Epithelial cell of umbilical artery (primary cell): ENCODE measurements at places on chromosomes 12 and 14. TPM values are rescaled to one million over a fixed set of nuclear protein-coding genes. Genes with fewer than 3 reads are reported as not detected.

The CLEC14A gene
- 535 and 540 TPM in 2 replicates for total RNA-seq

The PTGER2 gene
- total RNA-seq: under 0.01 and 0.76 TPM in 2 replicates

The RTL1 gene
- total RNA-seq: not detected in 2 replicates

The MPHOSPH9 gene
- total RNA-seq: 42.2 and 69.3 TPM in 2 replicates

The TM9SF1 gene
- total RNA-seq: 48.7 and 71.6 TPM in 2 replicates

The OLR1 gene
- not detected in 2 replicates for total RNA-seq

The KRT75 gene
- total RNA-seq: under 0.01 and 2.6 TPM in 2 replicates

The C14orf180 gene
- total RNA-seq: not detected in 2 replicates

The LALBA gene
- total RNA-seq: not detected in 2 replicates

The MUCL1 gene
- total RNA-seq: not detected in 2 replicates

The GDF3 gene
- total RNA-seq: 0.15 TPM in 1 of 2 replicates, not detected in the other

The ABCC9 gene
- total RNA-seq: under 0.01 and 0.15 TPM in 2 replicates

The GPR137C gene
- 0.65 and 1.4 TPM in 2 replicates for total RNA-seq

The LRRC10 gene
- total RNA-seq: not detected in 2 replicates

The BIN2 gene
- total RNA-seq: not detected in 2 replicates

The GZMH gene
- total RNA-seq: not detected in 2 replicates

The TAC3 gene
- not detected in 2 replicates for total RNA-seq

The CLEC4A gene
- not detected in 2 replicates for total RNA-seq

The UBE3B gene
- 39.3 and 41.9 TPM in 2 replicates for total RNA-seq

The POTEM gene
- total RNA-seq: not detected in 2 replicates

The SIX4 gene
- 4.4 and 4.9 TPM in 2 replicates for total RNA-seq

The PTPRB gene
- 55.9 and 92.9 TPM in 2 replicates for total RNA-seq

The HAL gene
- under 0.01 and 0.61 TPM in 2 replicates for total RNA-seq

The PDE6H gene
- not detected in 2 replicates for total RNA-seq

The KIF21A gene
- total RNA-seq: 1.6 and 3.2 TPM in 2 replicates

The MYBPC1 gene
- total RNA-seq: not detected in 2 replicates

The ACSM4 gene
- not detected in 2 replicates for total RNA-seq

The CLEC4E gene
- not detected in 2 replicates for total RNA-seq

The LIMA1 gene
- total RNA-seq: 66.6 and 81.5 TPM in 2 replicates

The RAD51AP1 gene
- total RNA-seq: 15.9 and 16.3 TPM in 2 replicates

The NOVA1 gene
- 0.97 and 2.0 TPM in 2 replicates for total RNA-seq

The LAG3 gene
- under 0.01 and 0.15 TPM in 2 replicates for total RNA-seq

The CCDC59 gene
- total RNA-seq: 89.0 and 107 TPM in 2 replicates

The MBD6 gene
- 2.3 and 3.6 TPM in 2 replicates for total RNA-seq

The TAS2R30 gene
- total RNA-seq: 3.2 and 4.9 TPM in 2 replicates

The CD163 gene
- not detected in 2 replicates for total RNA-seq

The KRT6B gene
- total RNA-seq: not detected in 2 replicates

The MYH6 gene
- not detected in 2 replicates for total RNA-seq

The KRT78 gene
- not detected in 2 replicates for total RNA-seq

The PTPRO gene
- total RNA-seq: not detected in 2 replicates

The CCDC38 gene
- not detected in 2 replicates for total RNA-seq

The KCNA5 gene
- total RNA-seq: not detected in 2 replicates

The PIWIL1 gene
- not detected in 2 replicates for total RNA-seq

The FAM181A gene
- not detected in 2 replicates for total RNA-seq

The DNAJC22 gene
- total RNA-seq: 0.61 and 1.3 TPM in 2 replicates

The TRHDE gene
- total RNA-seq: 0.32 and 3.8 TPM in 2 replicates

The E2F7 gene
- total RNA-seq: 2.9 and 6.8 TPM in 2 replicates

The TOMM20L gene
- not detected in 2 replicates for total RNA-seq

The C2CD5 gene
- 19.2 and 28.3 TPM in 2 replicates for total RNA-seq

The FGF6 gene
- not detected in 2 replicates for total RNA-seq

The CDK17 gene
- 220 and 225 TPM in 2 replicates for total RNA-seq

The STAB2 gene
- total RNA-seq: not detected in 2 replicates

The FAM186B gene
- 0.32 TPM in 1 of 2 replicates, not detected in the other for total RNA-seq

The TGM1 gene
- total RNA-seq: 0.65 and 0.91 TPM in 2 replicates
